ENCODE measurements at places on chromosomes 13 and 19. TPM values are rescaled to one million over a fixed set of nuclear protein-coding genes. Genes with fewer than 3 reads are reported as not detected.
A peak's percentile ranks its signal among the peaks of the same experiment; 100 is the strongest.

- H3K36me3 ChIP-seq: peaks cover 24% of the 10 kb centered on the region
- no peaks in the 10 kb centered on the region for H3K27me3 ChIP-seq
- DNase-seq: no peak
- no peak overlapping the region for H3K4me3 ChIP-seq
- H3K27ac ChIP-seq: no peak overlapping the region
Observed at GRCh38 chr19:38617283-38617763, 430 bp downstream of the MAP4K1 start.

- no peak overlapping the region for H3K4me3 ChIP-seq
- no peaks in the 10 kb centered on the region for H3K36me3 ChIP-seq
- no peaks in the 10 kb centered on the region for H3K4me1 ChIP-seq
Observed at GRCh38 chr13:108624979-108625378, 4.4 kb upstream of the MYO16 start.

- no peak for DNase-seq
- no peak overlapping the region for H3K27ac ChIP-seq
- peaks cover 23% of the 10 kb centered on the region for H3K36me3 ChIP-seq
Observed at GRCh38 chr19:5058521-5059212, 89.8 kb downstream of the KDM4B start.

- H3K36me3 ChIP-seq: no peaks in the 10 kb centered on the region
- no peak overlapping the region for H3K27ac ChIP-seq
- DNase-seq: no peak
- no peak overlapping the region for H3K4me3 ChIP-seq
- H3K4me1 ChIP-seq: no peaks in the 10 kb centered on the region
Observed at GRCh38 chr13:26966701-26967080, 204.9 kb downstream of the USP12 start.

DNA sequence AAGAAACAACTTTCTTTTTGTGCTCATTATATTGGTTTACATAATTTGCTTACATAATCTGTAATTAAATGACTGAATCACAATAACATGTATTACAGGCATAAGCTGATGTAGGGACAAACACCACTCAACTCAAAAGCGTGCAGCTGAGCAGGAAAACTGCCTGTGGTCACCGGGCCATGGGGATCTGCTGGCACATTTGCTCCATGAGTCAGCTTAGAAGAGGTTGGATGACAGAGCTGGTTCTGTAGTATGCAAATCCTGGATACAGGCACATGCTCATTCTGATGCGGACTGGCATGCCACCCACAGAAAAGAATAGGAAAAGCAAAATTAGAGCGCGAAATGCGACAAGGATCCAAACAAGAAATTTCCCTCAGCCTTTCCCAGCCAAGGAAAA, 128.6 kb downstream of the USP12 start:
- H3K4me1 ChIP-seq: peaks cover 32% of the 10 kb centered on the region
- DNase-seq: peak; percentile 85
- H3K4me3 ChIP-seq: no peak overlapping the region
- H3K36me3 ChIP-seq: no peaks in the 10 kb centered on the region
- peak overlapping the region; percentile 53 for H3K27ac ChIP-seq

GRCh38 chr13:34064456-34065205, 246.7 kb downstream of the RFC3 start:
- no peaks in the 10 kb centered on the region for H3K36me3 ChIP-seq
- no peaks in the 10 kb centered on the region for H3K27me3 ChIP-seq
- H3K27ac ChIP-seq: no peak overlapping the region
- no peak for DNase-seq

DNA sequence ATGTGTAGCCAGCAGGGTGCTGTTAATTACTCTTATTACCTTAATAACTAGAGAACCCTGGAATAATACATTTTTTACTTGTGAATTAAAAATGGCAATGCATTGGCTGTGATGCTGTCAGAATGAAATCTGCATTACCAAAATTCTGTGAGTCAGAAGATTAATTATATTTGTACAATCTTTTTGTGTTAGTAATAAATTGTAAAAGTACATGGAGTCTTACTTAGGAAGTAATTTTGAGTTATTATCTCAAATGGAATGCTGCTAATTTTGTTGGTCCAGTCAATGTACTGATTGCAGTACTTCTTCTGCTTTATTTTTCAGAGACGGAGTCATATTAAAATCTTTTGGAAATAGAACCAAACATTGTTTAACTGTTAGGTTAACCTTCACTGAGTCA, 152.0 kb upstream of the SLC10A2 start:
- H3K4me1 ChIP-seq: no peaks in the 10 kb centered on the region
- no peak for DNase-seq
- H3K27me3 ChIP-seq: no peaks in the 10 kb centered on the region

DNA sequence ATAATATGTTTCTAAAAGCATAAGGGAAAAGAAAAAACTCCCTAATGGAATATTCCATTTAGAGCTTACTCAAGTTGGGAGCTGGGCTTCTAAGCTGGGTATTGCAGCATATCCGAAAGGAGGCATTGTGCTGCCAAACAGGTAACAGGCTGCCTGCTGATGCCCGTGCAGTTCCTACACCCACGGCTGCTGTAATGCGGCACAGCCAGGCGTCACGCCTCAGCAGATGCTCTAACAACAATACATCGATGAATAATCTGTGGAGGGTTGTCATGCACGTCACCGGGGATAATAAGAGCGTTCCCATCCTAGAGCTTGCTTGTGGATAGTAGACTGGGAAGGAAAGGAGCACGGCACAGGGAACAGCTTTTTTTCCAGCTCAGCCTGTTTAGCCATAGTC, 1582.1 kb upstream of the SLC10A2 start:
- no peaks in the 10 kb centered on the region for H3K4me1 ChIP-seq
- no peak for DNase-seq
- H3K36me3 ChIP-seq: no peaks in the 10 kb centered on the region
- no peaks in the 10 kb centered on the region for H3K27me3 ChIP-seq
- no peak overlapping the region for H3K27ac ChIP-seq

DNA sequence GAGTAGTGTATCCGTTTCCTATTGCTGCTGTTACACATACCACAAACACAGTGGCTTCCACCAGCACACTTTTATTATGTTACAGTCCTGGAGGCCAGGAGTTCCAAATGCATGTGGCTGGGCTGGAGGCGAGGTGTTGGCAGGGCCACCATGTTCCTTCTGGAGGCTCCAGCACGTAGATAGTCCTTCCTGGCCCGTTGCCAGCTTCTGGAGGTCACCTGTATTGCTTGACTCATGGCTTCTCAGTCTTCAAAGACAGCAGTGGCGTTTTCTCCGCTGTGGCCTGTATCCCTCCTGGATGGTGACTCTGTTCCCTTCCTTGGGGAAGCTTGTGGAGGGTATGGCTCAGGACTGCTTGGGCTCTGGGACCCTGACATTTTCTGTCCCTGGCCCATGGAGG, 15.2 kb downstream of the ZNF473 start:
- no peak overlapping the region for H3K27ac ChIP-seq
- H3K27me3 ChIP-seq: no peaks in the 10 kb centered on the region
- no peaks in the 10 kb centered on the region for H3K4me1 ChIP-seq
- H3K4me3 ChIP-seq: no peak overlapping the region
- DNase-seq: no peak

DNA sequence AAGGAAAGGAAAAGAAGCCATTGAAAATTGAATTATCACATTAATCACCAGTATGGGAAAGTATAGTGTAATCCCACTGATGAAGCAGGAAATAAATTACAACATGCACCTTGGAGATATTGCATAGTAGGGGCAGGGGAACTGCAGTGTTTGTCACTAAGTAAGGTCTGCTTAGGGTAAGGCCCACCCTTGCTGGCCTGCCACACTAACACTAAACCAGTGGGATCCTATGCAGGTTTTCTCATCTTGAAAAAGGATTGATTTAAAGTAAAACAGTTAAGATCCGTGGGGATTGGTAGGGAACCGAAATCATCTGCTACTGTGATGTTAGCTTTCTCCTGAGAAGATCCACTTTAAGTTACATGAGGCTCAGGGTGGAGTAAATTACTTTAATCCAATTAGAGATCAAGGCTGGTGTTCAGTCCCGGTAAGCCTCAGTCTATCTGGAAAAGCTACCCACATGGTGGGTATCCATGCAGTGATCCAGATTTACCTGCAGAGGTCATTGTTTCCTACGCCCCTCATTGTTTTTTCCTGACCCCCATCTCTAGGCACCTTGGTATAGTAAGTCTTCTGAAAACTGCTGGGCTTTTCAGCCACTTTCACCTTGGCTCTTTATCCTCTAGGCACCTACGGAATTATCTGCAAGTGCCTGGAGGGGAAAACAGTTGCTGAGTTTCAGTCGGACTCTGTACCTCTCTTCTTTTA, 1014.9 kb upstream of the ATXN8OS start:
- no peak overlapping the region for H3K4me3 ChIP-seq
- no peaks in the 10 kb centered on the region for H3K27me3 ChIP-seq
- no peaks in the 10 kb centered on the region for H3K36me3 ChIP-seq
- H3K27ac ChIP-seq: no peak overlapping the region

- H3K27me3 ChIP-seq: no peaks in the 10 kb centered on the region
- H3K4me3 ChIP-seq: no peak overlapping the region
- DNase-seq: no peak
- no peak overlapping the region for H3K27ac ChIP-seq
Observed at GRCh38 chr13:102779436-102780159, 6.0 kb upstream of the TEX30 start.

GRCh38 chr13:96112936-96113335, 23.0 kb downstream of the HS6ST3 start:
- H3K27me3 ChIP-seq: peaks cover 13% of the 10 kb centered on the region
- no peaks in the 10 kb centered on the region for H3K36me3 ChIP-seq
- DNase-seq: no peak
- no peak overlapping the region for H3K27ac ChIP-seq
- no peaks in the 10 kb centered on the region for H3K4me1 ChIP-seq

- H3K27ac ChIP-seq: no peak overlapping the region
- H3K4me1 ChIP-seq: no peaks in the 10 kb centered on the region
- no peaks in the 10 kb centered on the region for H3K36me3 ChIP-seq
- DNase-seq: no peak
Observed at GRCh38 chr13:55887561-55887960, 1253.2 kb upstream of the PRR20A start.

DNA sequence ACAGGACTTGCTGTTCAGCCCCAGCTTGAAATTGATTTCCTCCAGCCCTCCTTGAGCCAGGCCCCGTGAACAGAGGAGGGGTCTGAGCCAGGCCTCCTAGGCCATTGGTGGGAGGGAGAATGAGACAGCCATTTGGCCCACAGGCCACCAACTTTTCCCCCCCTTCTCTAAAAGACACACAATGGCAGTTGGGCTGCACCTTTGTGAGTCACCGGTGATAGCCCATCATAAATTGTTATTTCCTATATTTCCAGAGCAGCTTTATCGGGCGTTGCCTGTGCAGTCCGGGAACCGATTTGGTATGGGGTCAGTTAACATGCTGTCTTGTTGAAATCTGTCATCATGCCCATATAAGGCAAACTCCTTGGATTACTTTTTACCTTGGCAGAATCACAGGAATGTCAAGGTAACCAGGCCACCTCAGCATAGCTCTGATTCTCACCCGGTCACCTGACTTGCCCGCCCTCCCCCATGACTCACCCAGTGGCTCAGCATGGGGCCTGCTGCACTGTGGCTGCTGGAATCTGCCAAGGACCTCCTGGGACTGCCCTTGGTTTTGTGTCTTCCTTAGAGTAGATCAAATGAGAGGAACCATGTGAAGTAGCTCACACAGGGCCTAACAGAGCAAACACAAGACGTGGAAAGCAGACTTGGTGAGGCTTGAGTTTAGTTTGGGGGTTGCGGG, 36.1 kb downstream of the ACTN4 start:
- no peaks in the 10 kb centered on the region for H3K27me3 ChIP-seq
- DNase-seq: peak; percentile 94
- no peak overlapping the region for H3K4me3 ChIP-seq
- H3K27ac ChIP-seq: peak overlapping the region; percentile 96

DNA sequence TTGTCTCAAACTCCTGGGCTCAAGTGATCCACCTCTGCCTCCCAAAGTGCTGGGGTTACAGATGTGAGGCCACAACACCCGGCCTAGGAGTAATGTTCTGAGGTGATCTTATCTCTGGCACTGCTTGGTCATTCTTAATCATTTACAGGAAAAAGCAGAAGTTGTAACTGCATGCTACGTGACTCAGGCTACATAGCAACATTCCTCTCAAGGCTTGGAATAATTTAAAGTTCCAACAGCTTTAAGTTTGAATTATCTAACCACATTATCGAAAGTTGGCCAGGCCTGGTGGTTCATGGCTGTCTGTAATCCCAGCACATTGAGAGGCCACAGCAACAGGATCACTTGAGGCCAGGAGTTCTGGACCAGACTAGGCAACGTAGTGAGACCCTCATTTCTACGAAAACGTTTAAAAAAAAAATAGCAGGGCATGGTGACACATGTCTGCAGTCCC, 3.9 kb upstream of the B9D2 start:
- H3K4me1 ChIP-seq: peaks cover 27% of the 10 kb centered on the region
- no peaks in the 10 kb centered on the region for H3K27me3 ChIP-seq
- H3K36me3 ChIP-seq: no peaks in the 10 kb centered on the region

DNA sequence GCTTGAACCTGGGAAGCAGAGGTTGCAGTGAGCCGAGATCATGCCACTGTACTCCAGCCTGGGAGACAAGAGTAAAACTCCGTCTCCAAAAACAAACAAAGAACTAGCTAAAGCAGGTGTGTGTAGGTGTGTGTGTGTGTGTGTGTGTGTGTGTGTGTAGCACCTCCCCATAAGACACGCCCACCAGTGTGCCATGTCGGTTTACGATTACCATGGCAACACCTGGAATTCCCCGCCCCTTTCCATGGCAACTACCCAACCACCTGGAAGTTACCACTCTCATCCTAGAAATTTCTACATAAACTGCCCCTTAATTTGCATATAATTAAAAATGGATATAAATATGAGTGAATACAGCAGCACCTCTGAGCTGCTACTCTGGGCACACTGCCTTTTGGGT, 80.9 kb upstream of the ADGRE5 start:
- no peak overlapping the region for H3K4me3 ChIP-seq
- H3K36me3 ChIP-seq: no peaks in the 10 kb centered on the region
- no peaks in the 10 kb centered on the region for H3K27me3 ChIP-seq

DNA sequence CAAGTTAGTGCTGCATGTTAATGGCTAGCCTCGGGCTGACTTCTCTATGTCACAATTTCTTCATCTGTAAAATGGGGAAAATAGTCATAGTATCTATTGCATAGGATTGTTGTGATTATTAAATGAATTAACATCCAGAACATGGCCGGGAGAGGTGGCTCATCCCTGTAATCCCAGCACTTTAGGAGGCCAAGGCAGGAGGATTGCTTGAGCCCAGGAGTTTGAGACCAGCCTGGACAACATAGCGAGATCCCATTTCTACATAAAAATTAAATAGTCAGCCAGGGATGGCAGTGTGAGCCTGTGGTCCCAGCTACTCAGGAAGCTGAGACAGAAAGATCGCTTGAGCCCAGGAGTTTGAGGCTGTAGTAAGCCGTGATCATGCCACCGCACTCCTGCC, 21.8 kb upstream of the FBL start:
- H3K36me3 ChIP-seq: no peaks in the 10 kb centered on the region
- no peak for DNase-seq
- no peak overlapping the region for H3K27ac ChIP-seq
- H3K4me3 ChIP-seq: no peak overlapping the region
- peaks cover 5% of the 10 kb centered on the region for H3K27me3 ChIP-seq

GRCh38 chr19:5621311-5621944, 1.1 kb downstream of the SAFB2 start:
- no peak for DNase-seq
- H3K27me3 ChIP-seq: no peaks in the 10 kb centered on the region
- peaks cover 5% of the 10 kb centered on the region for H3K4me1 ChIP-seq
- peaks cover 50% of the 10 kb centered on the region for H3K36me3 ChIP-seq

SPACA4 gene
- not detected for total RNA-seq

ELSPBP1 gene
- total RNA-seq: not detected

IGFL2 gene
- total RNA-seq: not detected

SWSAP1 gene
- total RNA-seq: 0.38 TPM

LILRB2 gene
- not detected for total RNA-seq

KCNJ14 gene
- total RNA-seq: 0.53 TPM

BRME1 gene
- total RNA-seq: not detected

PTPRH gene
- 2.0 TPM for total RNA-seq

SLC39A3 gene
- 74.4 TPM for total RNA-seq

IL11 gene
- 141 TPM for total RNA-seq

LILRA2 gene
- total RNA-seq: not detected

CEACAM1 gene
- total RNA-seq: not detected

TRAPPC2B gene
- 13.4 TPM for total RNA-seq

ODAD3 gene
- total RNA-seq: not detected
